Stimulated activated CD4-positive, alpha-beta T cell treated with anti-CD3 and anti-CD28 coated beads, Interleukin-4, amount 100 ng/mL, for 24 hours (primary cell): ENCODE measurements at places on chromosomes 16 and 17.

GRCh38 chr16:20774703-20775362 is 11.0 kb downstream of the ACSM3 start:
- DNase-seq = peak; percentile 63

- DNase-seq = no peak
Measured at GRCh38 chr17:45136846-45137560, 1.5 kb downstream of the ACBD4 start.

GRCh38 chr16:69600202-69600601 is 34.4 kb downstream of the NFAT5 start:
- no peak for DNase-seq

GRCh38 chr16:2152695-2153506 is 2.7 kb upstream of the TRAF7 start:
- peak; percentile 59 for DNase-seq

DNA sequence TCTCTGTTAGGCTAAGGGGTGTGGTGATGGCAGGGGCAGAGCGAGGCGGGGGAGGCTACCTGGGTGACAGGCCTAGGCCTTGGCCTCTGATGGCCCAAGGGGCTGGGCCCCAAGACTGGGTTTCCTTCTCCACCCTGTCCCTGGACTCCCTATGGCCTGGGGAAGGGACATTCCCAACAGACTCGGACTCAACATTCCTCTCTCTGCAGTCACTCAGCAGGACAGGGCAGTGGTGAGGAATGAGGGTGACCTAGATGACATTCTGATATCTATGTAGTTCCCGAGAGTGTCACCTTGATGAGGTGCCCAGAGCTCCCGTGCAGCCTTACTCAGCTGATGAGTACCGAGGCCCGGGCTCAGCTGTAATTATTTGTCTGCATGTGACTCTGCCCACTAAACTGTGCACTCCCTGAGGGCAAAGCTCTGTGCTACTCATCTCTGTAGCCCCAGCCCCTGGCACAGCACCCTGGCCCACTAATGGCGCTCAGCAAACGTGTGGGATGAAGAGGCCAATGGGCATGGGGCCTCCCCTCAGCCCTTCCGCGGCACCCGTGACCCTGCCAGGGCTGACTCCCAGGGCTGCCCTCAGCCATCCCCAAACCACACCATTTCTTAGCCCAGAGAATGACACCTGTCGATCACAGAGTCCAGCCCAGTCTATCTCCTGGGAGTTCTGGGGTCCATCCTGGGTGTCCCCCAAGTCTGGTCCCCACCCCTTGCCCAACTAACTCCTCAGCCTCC is 2.2 kb downstream of the PLCD3 start:
- no peak for DNase-seq

DNA sequence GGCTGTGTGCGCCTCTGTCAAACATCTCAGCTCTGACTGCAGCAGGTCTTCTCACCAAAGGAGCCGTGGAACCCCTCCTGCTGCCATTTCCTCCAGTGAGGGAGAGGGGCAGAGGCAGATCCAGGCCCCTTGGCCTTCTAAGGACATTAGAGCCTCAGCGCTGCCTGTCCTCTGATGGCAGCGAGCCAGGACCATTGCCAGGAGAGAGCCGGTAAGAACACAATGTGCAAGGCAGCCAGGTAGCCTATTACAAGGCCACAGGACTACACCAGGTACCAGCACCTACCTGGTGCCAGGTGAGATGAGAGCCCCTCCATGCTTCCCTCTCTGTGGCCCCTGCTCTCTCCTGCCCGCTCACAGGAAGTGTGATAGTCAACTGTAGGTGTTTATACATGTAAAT is 11.0 kb downstream of the LRRC75A start:
- DNase-seq = no peak

- DNase-seq = no peak
Measured at GRCh38 chr16:57859331-57859730, 57.0 kb upstream of the KIFC3 start.

- peak; percentile 44 for DNase-seq
Measured at GRCh38 chr17:30824002-30824355, 513 bp downstream of the CRLF3 start.

GRCh38 chr17:35977509-35977908 is 3.8 kb downstream of the CCL16 start:
- DNase-seq = no peak

- DNase-seq = no peak
Measured at GRCh38 chr17:81607431-81607830, 29.5 kb downstream of the NPLOC4 start.

DNA sequence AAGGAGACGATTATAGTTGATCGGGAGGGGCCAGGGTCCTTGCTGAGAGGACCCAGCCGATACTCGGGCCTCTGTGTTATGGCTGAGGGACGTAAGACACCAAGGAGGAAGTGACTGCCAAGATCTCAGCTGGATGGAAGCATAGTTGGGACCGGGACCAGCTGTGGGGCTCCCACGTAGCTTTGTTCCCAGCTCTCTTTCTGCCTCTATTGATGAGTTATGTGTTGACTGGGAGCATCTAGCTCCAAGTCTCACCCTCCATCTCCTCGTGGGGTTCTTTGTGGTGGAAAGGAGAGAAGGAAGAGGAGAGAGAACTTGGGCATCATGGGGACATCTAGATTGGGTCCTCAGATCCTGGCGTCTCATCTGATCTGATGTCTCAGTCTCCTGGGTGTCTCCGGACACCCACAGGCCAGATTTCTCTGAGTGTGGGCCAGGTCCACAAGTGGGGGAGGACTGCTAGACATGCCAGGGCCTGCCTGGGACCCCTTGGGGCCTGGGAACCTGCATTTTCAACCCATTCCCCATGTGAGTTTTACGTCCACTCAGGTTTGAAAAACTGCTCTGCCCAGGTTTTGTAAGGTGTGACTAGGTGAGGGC is 1.0 kb downstream of the MGRN1 start:
- no peak for DNase-seq
